CD4-positive, alpha-beta T cell treated with Interleukin-4 for 1 hour (primary cell): ENCODE measurements at places on chromosomes 2 and 18.

- DNase-seq, result no peak
Observed at GRCh38 chr18:64330931-64331330, 182.0 kb upstream of the LINC00305 start.

- DNase-seq, result no peak
Observed at GRCh38 chr2:232687382-232688160, 9.6 kb upstream of the GIGYF2 start.

GRCh38 chr2:122486086-122486485 lies 730.6 kb downstream of the TSN start:
- DNase-seq, result no peak

DNA sequence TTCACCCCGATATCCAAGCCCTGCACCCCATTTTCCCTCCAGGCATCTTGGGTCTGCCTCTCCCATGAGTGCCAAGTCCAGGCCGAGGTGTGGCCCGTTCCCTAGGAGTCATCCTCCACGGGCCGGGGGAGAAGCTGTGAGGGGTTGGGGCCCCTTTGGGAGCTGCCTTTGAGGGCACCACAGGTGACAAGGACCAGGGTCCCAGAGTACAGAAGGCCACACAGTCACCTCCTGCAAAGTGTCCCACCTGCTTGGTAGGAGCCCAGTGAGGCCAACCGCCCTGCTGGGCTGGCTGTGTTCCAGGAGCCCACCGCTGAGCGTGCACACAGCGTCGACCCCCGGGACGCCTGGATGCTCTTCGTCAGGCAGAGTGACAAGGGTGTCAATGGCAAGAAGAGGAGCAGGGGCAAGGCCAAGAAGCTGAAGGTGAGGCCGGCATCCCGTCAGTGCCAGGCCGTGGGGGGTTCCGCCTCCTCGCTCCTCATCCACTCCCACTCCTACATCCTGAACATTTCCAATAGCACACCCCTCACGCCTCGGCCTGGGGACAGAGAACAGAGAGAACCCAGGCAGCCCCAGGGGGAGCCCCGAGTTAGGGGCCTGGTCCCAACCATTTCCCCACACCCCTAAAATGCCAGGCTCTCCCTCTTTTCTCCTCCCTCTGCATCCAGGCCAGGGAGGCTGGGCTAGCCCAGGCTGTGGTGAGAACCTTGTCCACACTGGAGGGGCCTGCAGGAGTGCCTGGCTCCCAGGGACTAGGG lies 2.7 kb downstream of the ERFE start:
- no peak for DNase-seq

DNA sequence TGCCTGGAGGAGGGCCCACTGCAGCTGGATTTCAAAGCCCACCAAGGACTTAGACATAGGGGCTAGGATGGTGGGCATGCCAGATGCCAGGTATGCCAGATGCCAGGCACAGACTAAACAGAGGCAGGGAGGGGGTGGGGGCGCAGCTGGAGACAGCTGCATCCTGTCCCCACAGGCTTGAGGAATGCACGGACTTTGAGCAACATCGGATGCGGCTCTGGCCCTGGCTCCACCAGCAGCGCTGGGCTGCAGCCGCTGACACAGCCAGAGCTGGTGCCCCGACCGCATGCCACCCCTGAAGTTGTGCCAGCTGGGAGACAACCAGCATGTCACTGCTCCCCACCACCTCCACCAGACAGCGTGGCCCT lies 39.5 kb downstream of the AQP12A start:
- no peak for DNase-seq

GRCh38 chr18:49590608-49591007 lies 28.8 kb downstream of the LIPG start:
- no peak for DNase-seq

GRCh38 chr2:70648961-70649360 lies 95.3 kb upstream of the TGFA start:
- DNase-seq, result no peak
